ENCODE measurements at places on chromosomes 11 and 22.

DNA sequence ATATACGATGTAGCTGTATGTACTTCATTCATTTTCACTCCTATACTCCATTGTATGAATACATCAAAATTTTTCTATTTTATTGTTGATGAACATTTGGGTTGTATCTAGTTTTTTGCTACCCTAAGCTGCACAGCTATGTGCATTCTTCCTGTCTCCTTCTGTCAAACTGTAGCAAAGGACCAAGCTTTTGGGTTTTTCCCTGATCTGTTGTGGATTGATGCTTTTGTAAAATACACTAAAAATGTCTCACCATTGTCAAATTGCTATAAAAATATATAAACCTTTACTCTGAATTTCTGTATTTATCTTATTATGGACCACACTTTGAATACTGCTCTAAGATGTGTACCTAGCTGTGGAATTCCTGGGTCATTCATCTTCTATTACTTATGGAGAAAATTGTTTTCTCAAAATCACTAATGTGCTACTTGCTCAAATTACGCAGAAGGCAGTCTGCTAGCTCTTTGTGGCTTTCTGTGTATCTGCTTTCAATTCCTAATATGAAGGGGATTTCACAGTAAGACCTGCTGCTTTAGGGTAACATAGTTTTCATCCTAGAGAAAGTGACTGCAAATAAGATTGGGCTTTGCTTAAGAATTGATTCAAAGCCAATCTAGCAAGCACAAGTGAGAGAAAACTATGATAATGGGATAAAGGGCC lies 123.4 kb downstream of the CYP2R1 start:
- DNase-seq = no peak

DNA sequence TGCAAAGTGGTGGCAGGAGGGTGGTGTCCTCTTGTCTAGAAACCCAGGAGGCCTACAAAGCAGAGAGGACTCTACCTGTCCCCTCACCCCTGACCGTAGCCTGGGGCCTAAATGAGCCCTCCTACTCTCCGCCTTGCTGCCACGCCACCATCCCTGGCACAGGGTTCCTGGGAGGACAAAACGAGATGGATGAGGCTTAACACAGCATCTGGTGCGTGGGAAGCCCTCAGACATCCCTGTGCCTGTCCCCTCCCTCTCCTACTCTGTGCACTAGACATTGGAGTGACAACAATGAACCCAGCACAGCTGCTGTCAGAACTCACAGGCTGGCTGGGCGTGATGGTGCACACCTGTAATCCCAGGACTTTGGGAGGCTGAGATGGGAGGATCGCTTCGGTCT lies 36.4 kb upstream of the DKK3 start:
- no peak for DNase-seq

DNA sequence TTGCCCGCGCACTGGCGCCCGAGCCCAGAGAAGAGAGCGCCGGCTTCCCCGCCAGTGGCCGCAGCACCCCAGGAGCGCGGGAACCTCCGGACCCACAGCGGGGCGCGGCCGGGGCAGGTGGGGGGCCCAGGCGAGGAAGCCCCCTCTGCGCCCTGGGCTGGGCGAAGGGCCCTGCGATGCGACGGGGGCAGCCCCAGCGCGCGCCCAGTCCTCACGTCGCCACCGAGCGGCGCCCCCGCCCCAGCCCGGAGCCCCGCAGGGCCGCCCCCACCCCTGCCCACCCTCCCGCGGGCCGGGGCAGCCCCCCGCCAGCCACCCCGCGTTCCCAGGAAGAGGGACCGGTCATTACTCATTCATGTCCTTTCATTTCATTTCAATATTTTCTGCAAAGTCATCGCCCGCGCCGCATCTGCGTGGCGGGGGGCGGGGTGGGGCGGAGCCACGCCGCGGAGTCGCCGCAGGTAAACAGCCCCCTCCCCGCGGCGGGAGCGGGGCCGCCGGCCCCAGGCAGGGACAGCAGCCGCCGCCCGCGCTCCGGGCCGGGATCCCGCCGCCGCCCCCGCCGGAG lies 673 bp upstream of the PANX2 start:
- no peak for DNase-seq

DNA sequence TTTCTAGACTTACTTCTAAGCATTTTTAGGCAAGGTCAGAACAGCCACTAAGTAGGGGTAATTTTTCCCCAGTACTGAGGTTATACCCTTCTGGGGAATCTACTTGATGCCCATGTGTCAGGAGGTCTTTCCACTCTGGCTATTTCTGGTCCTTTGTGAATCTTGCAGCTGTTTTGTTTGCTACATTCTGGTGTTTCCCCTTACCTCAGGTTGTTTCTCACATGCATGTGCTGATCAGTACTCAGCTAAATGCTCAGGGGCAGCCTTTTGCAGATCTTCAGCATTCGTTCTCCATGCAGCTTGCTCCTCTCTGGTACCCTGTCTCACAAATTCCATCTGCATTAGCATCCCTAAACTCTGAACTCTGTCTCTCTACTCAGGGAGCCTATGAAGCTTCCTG lies 303.6 kb downstream of the SOX6 start:
- no peak for DNase-seq

DNA sequence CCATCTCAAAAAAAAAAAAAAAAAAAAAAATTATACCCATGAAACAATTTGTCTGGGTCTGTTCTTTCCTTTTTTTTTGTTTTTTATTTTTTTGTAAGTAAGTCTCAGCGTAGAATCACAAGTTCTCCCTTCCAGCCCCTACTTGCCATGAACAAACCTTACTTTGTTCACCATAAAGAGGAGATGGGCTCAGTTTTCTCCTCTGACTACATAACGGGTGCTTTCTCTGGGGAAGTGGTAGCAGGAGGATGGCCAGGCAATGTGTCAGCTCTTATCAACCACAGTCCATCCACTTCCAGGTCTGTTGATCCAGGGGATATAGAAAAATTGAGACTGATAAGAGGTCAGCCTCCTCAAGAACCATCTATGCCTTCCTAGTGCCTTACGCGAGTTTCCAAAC lies 11.0 kb downstream of the ASCC2 start:
- DNase-seq = no peak

DNA sequence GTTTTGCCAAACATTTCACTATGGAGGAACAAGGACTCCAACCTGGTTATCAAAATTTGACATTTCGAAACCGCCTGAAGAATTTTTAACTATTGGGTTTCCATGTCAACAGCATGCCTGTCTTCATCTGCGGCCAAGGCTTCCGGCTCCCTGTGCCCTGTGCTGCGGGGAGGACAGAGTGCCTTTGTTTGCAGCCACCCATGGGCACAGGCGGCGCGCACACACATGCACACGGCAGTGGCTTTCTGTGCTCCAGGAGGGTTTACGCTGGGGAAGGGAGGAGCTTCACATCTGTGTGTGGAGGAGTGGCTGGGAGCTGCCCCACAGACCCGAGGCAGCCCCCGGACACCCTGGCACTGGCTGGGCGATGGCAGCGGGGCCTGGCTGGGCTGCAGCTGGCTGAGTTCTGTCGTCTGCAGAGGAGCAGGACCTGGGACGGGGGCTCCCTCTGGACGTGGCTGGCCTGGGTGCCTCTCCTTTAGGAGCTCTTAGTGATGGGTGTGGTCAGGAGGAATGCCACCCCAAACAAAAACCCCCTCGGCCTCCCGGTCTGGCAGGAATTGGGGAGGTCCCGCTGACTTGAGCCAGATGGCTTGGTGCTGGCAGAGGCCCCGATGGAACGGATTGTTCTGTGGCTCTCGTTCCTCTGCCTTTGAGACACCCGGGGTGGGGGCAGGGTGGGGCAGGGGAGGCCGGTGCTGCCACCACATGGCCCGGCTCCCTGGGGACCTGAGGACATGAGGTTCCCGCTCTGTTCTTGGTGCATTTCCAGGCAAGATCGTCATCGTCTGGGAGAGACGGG lies 1290.9 kb downstream of the BRD1 start:
- DNase-seq = no peak

Measured in cortex of kidney (tissue), 1 donor.